CD4-positive, alpha-beta T cell treated with Interleukin-6 at 100 ng/mL for 8 hours (primary cell): ENCODE measurements at places on chromosomes 5 and 9.

GRCh38 chr9:2664174-2665065, 42.8 kb downstream of the VLDLR start:
- no peak for DNase-seq

- DNase-seq: no peak
Observed at GRCh38 chr5:158414780-158415179, 555.8 kb upstream of the CLINT1 start.

GRCh38 chr9:3508521-3509291, 17.1 kb downstream of the RFX3 start:
- DNase-seq: no peak

DNA sequence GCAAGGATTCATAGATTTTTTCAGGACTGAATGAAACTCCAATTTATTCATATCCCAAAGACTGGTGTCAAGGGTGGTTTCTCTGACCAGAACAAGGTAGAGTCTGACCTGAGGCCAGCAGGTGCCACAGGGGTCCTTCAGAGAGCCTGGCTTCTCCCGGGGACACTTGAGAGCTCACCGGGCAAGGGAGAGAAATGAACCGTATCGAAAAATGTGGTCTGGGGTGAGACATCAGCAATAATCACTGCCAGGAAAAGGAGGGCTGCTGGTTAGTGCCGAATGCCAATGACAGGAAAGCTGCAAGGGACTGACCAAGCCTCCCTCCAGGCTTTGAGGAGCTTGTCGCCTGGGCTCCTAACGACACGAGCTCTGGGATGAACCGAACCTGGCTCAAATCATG, 142.7 kb downstream of the TTLL11 start:
- DNase-seq: no peak

DNA sequence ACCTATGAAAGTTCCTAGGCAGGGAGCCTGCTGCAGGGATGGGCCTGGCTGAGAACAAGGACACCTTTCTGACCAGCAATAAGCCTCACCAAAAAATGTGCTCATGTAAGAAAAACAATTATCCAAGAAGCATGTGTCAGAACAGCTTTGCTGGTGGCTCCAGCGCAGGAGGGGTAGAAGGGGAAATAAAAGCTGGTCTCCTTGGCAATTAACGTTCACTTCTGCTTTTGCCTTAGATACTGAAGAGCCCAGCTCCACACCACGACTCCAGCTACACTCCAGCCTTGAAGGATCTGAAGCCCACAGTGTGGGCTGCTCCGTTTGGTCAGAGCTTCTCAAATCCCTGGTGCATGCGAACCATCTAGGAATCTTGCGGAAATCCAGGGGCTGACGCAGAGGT, 107.6 kb upstream of the PHYKPL start:
- no peak for DNase-seq

DNA sequence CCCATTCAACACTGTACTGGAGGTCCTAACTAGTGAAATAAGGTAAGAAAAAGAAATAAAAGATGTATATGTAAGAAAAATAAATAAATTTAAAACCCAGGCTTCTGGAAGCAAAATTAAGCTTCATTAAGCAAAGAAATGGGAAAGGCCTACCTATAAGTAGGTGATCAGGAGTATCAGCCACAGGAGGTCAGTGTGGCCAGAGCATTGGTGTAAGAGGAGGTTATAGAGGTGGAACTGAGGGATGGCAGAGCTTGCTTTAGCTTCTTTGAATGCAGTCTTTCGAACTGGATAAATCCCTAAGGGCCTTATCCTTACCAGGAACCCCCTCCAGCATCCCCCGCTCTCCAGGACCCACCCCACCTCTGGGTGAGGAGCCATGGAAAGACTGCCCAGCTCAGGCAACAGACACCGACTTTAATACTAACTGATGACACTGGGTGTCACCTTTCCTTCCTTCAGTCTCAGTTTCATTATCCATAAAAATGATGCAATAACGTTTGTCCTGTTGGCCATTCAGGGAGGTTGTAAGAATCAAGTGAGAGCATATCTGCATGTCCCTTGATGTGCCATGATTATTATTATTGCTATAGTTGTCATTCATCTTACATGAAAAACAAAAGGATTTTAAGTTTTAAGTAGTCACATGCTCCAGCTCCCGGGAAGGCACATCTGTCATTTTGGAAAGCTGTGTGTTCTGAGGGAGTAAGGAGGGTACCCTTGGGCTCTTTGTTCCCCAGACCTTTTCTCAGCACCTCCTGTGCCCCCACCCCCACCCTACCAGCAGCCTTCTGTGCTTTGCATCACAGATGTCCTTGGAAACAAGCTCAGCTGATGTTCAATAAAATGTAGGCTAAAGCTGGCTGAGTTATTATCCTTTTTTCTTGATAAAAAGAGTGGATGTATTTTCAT, 50.8 kb upstream of the CTNNA1 start:
- DNase-seq: no peak

DNA sequence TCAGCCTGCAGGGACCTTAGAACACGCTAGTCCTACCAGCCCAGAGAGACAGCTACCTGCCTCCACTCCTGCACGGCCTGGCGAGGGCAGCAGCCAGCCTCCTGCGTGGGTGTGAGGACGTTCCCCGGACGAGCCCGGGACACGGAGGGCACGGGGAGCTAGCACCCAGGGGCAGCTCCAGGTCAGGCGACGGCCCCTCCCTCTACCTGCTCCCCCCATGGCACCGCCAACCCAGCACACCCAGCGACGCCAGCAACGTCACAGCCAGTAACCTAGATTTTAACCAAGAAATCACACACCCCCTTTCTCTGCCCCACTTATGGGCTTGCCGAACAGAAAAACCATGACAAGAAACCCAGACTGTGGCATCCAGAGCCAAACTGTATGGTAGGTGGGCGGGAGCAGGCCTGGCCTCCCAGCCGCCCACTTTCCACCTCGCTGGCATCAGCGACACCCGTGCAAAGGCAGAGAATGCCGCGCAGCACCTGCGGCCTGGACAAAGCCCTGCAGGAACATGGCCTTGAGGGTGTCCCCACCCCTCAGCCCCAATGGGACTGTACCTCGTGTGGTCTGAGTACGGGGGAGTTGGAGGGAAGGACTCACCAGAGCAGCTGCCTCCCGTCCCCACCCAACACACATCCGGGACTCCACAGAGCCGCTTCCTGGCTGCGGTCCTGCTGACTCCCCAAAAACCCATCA, 47.9 kb downstream of the NACC2 start:
- DNase-seq: no peak

- DNase-seq: no peak
Observed at GRCh38 chr5:175579742-175580432, 78.0 kb upstream of the HRH2 start.

- DNase-seq: no peak
Observed at GRCh38 chr5:110909950-110910349, 161.6 kb upstream of the TSLP start.

DNA sequence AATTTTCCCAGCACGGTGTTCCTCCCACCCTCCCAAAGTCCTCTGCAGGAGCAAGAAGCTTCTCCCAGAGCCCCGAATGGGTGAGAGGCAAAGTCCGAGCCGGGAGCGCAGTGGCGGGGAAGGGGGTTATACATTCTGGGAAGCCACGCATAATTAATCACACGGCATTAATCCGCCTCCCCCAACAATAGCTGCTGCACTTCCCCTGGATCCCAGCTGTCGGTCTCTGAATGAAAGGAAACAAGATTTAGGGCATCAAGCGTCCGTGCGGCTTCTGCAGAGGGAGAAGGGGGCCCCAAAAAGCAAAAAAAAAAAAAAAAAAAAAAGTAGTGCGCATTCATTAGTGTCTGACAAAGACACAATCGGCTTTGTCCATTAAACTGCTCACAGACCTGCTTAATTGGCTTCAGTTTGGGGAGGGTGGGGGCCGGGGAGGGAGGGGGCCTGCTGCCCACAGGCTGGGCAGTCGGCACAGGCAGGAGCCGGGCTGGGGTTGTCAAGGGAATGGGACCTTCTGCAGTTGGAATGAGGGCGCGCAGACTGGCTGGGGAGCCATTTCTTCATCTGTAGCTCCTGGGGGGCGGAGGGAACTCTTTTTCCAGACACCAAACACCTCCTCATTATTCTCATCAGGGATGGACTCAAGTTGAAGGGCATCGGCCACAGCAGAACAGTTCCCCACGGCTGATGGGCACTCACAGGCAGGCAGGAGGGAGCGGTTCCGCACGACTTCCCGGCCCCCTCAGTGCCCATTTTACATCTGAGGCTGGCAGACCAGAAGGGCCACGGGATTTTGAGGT, 3.4 kb downstream of the NOTCH1 start:
- no peak for DNase-seq

DNA sequence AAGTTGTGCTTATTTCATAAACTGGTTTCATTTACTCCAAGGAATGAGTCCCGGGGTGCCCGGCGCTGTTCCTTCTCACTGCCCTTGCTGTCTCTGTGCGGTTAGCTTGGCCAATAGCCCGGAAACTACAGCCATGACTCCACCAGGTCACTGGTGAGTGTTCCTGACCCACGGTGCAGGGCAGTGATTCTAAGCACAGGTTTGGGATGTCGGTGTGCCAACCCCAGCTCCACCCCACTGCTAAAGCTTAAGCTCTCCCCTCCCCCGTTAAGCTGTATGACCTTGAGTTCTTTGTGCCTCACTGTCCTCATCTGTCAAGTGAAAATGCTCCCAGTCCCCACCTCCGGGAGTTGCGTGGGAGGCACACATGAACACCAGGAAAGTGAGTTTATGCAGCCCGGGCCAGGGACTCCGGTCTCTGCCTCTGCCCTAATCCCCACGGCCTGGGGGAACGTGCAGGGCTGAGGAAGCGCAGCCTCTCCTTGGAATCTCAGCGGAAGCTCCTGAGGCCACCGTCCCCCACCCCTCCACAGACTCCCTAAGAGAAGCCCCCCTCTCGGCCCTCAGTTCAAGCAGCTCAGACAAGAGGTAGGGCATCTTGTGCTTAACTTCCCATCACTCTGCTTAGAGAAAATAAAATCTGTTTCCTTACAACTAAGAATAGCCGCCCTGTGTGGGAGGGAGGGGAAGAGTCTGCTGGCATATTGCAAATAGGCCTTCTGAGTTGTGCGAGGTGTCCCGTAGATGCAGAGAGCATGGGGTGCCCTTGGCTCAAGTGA, 92.0 kb upstream of the RAI14 start:
- no peak for DNase-seq

DNA sequence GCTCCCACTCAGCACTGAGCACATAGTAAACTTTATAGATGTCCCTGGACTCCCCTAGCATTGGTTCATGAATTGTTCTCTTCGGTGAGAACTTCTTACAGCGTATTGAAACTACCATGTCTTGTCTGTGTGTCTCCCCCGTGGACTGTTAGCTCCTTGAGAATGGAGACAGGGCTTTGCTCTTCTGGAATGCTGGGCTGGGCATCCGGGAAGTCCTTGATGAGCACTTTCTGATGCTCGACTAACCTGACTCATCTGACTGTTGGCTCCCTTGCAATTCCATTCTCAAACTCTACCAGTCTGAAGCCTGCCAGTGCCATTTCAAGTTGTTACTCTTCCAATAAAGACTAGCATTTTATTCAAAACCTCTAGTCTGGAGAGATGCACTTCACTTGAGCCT, 15.0 kb upstream of the PFDN1 start:
- DNase-seq: no peak

- DNase-seq: no peak
Observed at GRCh38 chr5:56852228-56853000, 37.1 kb downstream of the MAP3K1 start.

DNA sequence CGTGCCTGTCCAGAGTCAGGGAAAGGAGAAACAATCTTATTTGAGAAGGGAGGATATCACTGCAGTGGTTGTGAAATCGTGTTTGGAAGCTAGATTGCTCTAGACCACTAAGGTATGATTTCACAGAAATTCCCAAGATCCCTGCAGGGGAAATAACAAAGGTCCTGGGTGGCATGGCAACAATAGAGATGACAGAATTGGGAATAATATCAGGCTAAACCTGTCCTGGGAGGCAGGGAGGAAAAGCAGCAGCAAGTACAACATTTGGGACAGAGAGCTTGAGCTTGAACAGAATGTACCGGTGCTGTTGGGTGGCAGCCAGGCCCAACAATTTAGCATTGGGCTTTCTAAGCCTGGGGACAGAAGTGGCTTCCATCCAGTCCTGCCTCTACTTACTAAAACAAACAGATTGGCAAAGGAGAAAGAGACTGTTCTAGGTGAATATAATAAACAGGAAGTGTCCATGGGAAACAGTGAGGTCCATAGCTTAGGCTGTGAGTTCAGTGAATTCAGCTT, 17.0 kb upstream of the ARHGAP26 start:
- no peak for DNase-seq

GRCh38 chr5:143843461-143843860, 31.5 kb downstream of the HMHB1 start:
- no peak for DNase-seq

GRCh38 chr5:179792612-179793467, 946 bp upstream of the LTC4S start:
- no peak for DNase-seq

GRCh38 chr5:76755779-76756637, 40.1 kb downstream of the F2R start:
- DNase-seq: no peak

DNA sequence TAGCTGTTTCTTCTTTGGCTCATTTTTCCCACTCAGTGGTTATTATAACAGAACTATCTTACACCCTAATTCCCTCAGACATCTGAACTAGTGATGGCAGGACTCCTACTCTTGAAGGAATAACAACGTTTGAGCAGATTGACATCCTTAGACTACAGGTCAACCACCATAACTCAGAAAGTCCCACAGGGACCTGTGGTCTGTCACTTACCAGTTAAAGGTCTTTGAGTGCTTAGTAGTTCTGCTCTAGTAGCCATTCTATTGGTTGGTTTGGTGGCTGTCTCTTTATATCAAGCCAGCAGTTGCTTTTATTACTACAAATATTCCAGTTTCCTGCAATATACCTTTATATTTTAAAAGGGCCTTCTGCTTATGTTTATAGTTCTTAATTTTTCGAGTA, 67.2 kb upstream of the FCHO2 start:
- DNase-seq: no peak

DNA sequence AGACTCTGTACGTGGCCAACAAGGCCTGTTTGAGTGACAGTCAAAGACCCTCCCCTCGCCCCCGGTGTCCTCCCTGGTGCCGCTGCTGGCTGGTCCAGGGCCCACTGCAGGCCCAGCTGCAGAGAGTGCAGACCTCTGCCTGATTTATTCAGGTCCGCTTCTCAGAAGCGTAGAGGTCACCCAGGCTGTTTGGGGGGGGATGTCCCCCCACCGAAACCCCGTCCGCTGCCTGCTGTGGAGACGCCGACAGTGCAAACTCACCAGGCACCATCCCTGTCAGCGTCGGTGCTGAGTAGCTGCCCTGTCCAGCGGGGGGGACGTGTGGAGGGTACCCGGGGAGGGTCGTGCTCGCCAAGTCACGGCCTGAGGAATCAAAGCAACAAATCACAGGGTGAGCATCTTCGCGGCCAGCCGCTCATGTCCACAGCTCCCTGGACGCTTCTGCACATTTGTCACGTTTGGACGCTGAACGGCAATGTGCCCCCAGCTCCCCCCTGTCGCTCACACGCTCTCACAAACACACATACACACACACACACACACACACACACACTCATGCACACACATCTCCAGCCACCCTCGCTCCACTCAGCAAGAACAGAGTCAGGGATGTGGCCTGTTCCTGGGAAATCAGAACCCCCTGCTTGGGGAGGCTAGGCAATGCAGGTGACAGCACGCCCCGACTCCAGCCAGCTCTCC, 152.2 kb downstream of the PAX5 start:
- no peak for DNase-seq

GRCh38 chr5:82777106-82777505, 300.1 kb downstream of the TMEM167A start:
- no peak for DNase-seq
